GDM1 (cell line): ENCODE measurements at places on chromosomes 7 and 10.
A peak's percentile ranks its signal among the peaks of the same experiment; 100 is the strongest.

DNA sequence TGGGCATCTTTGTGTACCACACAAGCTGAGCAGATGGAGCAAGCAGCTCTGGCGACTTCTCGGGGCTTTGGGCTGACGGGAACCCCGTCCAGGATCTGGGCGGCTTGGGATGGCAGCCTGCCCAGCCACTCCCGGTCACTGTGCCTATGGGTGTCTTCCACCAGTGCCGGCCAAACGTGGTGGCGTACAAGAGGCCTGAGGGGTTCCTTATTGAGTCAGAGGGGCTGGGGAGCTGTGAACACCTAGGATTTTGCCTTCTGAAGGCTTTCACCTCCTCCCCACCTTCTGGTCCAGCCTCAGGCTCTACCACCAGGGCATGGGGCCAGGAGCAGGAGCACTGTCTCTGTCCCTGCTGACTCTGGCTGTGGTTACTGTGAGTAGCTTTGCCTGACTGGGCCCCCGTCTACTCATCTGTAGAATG is 71.8 kb upstream of the PPIF start:
- DNase-seq = no peak

DNA sequence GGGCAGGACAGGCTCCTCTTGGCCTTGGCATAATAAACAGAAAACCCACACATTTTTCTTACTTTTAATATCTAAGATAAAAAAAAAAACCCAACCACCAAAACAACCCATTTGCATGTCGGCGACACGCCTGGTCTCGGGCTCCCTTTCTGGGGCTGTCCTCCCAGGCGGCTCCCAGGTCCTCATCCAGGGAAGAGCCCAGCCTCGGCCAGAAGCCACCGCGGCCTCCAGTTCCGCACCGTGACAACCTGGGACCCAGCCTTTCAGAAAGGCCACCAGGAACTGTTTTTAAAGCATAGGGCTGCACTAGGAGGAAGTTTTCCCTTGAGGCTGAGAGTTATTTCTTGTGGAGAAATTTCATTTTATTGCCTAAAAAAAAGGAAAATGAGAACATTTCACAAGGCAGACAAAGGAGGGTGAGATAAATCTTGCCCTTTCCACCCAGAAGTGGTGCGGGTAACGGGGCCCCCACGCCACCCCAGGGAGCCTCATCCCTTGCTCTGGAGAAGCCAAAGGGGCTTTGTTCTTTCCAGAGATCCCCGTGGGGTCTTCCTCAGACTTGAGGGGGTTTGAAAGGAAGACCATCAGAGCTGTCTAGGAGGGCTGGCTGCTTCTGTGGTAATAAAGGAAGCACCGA is 39.2 kb upstream of the MKRN1 start:
- no peak for DNase-seq

DNA sequence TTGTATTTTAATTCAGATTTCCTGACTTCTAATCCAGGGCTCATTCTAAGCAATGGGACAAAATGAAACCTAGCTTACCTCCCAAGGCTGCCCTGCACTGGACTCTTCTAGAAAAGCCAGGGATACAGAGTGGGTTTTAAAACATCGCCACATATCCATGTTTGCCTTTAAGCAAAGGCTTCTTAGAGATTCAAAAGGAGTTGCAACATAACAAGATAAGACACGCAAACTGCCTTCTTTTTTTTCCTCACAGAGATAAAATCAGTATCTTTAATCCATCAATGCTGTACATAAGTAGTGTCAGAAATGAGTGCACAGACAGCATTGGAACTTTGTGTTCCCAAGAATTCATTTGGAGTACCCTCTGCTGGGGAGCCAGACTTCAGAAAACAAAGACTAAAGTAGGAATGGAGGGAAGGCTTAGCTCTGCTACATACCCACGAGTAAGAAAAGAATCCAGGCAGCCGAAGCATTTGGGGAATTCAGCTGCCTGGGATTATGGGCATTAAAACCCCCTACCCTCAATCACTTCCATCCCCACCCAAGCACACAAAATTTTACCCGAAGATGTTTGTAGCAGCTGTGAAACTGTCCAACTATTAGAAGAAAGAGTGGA is 427.8 kb downstream of the ARL4A start:
- no peak for DNase-seq

DNA sequence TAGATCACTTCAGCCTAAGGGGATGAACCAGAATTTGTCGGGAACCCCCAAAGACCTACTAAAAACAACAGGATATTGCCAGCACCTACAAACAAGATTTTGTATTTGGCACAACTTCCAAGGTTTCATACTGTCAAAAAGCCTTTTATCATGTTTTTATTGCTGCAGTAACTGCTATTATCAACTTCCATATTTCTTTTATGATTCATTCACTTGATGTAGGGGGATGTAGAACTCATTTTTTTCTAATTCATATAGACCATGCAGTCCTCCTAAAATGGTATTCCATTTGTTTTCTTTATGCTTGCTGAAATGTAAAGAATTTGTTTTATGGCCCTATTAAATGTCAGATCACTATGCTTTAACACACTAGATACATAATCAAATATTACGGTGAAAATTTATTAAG is 30.0 kb upstream of the WNT16 start:
- DNase-seq = no peak

DNA sequence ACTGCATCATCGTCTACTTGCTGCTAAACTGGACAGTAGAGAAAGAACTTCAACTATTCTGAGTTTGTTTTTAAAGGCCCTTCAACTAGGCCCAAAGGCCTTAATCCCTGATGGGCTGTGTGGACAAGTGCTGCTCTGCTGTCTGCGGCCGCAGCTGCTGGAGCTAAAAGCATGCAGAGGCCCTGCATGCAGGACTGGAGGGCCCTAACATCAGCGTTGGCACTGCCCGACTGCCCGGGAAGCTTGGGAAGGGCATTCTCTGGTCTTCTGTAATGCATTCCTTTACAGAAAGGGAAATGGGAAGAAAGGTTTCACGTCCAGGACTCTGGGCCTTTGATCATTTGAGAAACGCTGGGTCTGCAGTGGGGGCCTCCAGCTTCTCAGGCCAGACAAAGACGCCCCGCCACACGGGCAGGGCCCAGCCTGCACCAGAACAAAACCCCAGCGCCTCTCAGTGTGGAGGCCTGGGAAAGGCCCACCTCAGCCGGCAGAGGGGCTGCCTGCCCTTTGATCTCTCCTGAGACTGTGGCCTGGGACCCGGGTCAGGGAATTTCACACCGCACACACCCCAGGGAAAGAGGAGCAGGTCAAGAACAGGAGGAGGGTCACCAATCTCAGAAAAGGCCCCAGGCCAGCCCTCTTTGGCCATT is 229.3 kb downstream of the DNAJB6 start:
- no peak for DNase-seq

- DNase-seq = no peak
These were observed 141.6 kb downstream of the HIBADH start for GRCh38 chr7:27520815-27521790.

GRCh38 chr10:6173203-6173602 is 29.5 kb upstream of the PFKFB3 start:
- DNase-seq = no peak

GRCh38 chr7:7434329-7434728 is 101.3 kb downstream of the COL28A1 start:
- no peak for DNase-seq

- DNase-seq = no peak
These were observed 44.6 kb downstream of the TAX1BP1 start for GRCh38 chr7:27784399-27785053.

DNA sequence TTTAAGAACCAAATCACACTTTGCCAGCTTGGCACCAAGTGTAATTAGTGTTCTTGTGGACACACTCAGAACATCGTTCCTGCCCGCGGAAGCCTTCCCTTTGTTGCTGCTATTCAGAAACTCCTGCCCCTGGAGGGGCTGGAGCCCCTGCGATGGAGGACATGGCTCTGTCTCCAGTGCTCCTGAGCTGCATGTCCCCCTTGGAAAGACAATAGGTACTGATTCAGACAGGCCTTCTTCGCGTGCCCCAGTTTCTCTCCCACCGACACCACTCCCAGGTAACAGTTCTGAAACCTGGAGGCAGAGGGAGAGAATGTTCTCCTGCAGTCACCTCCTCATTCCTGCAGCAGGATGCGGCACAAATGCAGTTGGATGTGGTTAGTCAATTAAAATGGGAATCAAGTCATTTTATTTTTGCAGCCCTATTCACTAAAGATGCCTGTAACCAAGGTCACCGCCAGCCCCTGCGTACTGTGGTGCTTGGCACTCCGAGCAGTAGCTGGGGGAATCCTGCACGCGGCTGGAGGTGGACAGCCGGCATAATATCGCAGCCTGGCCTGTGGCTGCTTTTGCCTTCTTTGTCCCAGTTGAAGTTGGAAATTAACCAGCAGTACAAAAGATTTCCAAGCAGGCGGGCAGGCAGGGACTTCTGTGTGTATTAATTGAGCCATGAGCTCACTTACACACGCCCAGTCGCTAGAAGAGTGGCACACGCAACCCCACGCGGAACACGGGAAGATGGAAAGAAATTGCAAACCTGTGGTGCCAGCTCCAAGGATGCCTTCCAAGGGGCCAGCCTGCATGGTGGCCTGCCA is 205.7 kb downstream of the EBF3 start:
- no peak for DNase-seq

DNA sequence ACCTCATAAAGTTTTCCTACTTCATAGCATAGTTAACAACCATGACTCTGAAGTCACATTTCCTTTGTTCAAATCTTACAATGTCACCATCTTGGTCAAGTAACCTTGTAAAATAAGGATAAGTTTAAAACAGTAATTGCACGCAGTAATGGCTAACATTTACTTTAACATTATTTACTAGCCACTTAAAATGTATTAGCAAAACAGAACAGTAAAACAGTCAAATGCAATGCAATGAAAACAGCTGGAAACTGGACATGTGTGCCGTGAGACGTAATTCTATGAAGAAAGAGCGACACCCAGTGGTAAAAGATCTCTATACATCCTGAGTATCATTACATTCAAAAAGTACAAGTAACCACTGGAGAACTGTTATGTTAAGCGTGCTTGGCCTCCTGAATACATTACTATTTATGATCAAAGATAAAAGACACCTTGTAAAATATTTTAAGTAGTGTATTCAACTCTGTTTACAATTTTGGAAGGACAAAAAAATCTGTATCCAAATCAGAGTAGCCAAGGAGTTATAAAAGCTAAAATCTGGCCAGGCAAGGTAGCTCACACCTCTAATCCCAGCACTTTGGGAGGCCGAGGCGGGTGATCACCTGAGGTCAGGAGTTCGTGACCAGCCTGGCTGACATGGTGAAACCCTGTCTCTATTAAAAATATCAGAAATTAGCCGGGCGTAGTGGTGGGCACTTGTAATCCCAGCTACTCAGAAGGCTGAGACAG is 27.2 kb downstream of the ATE1 start:
- peak; percentile 9 for DNase-seq

DNA sequence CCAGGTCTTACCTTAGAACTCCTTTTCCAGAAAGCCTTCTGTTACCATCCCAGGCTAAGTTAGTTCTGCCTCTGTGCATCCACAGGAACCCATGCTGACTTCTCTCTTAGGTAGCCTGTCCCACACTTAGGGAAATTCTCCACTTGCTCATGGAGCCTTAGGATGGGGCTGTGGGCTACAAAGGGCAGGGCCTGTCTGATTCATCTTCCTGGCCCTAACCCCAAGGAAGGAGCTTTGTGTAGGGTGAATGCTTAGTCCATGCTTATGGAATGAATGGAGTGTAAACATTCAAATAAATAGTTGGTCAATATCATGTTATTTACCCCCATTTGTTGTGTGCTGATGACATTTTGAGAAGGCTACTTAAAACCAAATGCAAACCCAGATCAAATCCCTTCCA is 54.7 kb downstream of the EMX2 start:
- DNase-seq = no peak

DNA sequence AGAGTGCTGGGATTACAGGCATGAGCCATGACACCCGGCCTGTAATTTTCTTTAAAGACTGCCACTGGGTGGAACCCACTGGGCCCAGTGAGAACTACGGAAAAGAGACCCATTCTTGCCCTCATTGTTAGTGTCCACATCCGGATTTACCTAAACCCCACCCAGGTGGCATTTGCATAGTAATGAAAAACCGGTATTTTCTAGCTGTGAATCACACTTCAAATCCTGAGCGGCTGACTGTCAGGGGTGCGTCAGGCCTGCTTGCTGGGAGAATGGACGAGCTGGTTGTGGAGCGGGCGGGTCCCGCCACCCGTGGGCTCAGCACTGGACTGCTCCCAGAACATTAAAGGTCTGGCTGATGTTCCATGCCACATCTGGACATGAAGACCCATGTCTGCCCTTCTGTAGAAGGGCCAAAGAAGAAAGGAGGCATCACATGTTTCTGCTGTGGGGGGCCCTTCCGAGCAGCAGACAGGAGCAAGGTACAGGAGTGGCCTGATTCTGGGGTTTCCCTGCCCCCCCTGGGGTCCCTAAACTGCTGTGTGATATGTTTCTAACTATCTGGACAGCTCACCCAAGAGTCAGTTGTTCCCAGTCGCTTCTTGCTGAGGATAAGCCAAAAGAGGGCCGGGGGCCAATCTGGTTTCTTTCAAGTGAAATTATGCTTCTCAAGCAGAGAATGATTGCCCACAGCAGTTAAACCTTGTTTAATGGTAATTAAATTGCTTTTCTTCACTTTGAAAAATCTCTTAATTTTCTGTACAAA is 46.4 kb downstream of the KIAA1217 start:
- DNase-seq = no peak

GRCh38 chr10:21379143-21379542 is 146.3 kb downstream of the SKIDA1 start:
- no peak for DNase-seq

DNA sequence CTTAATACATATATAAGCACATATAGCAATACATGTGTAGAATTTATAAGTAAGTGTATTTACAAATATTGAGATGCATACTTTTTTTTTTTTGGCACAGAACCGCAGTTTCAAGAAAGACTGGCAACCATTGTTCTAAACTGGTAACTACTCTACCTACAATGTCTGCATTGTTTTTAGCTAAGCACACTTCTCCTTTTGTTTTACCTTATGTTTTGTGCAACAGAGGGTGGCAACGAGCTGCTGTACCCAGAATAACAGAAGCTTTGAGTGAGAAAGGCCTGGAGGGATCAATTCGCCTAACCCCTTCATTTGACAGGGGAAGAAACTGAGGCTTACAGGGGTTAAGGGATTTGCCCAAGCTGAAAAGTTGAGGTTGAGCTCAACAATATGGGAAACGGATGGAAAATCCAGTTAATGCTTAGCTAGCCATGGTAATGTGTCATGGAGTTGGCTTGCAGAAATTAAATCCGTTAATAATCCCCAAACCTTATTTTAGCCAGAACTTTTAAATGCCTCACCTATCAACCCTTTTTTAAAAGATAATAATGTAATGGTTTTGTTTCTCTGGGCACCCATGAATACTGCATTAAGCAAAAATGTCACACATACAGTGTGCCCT is 25.5 kb downstream of the FZD1 start:
- DNase-seq = no peak

- no peak for DNase-seq
These were observed 550.6 kb downstream of the GLRX3 start for GRCh38 chr10:130686689-130687300.

- DNase-seq = no peak
These were observed 26.2 kb downstream of the PAPOLB start for GRCh38 chr7:4835398-4836205.

DNA sequence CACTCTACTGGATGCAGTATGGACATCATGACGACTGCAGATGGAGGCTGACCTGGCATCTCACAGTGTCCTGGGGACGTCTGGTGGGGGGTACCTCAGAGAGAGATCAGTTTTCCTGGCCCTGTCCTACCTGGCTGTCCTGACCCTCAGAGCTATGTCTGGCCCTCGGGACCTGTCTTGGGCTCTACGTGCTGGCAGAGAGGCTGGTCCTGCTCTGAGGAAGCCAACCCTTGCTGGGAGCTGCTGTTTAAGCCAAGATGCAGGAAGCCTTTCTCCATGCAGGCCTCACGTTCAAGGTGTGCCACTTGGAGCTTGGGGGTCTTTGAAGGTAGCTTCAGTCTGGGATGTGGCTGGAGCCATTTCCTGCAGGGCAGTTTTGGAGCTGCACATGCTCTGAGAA is 42.1 kb upstream of the CXCL12 start:
- no peak for DNase-seq
